Fibroblast of skin of right biceps (primary cell): ENCODE measurements at places on chromosomes 11 and 22.

- DNase-seq = no peak
These were observed 25.9 kb downstream of the GRAP2 start for GRCh38 chr22:39926753-39927152.

GRCh38 chr11:68651208-68651984 is 32.9 kb upstream of the GAL start:
- DNase-seq = peak; percentile 11

- no peak for DNase-seq
These were observed 15.0 kb downstream of the SYT13 start for GRCh38 chr11:45270946-45271716.

DNA sequence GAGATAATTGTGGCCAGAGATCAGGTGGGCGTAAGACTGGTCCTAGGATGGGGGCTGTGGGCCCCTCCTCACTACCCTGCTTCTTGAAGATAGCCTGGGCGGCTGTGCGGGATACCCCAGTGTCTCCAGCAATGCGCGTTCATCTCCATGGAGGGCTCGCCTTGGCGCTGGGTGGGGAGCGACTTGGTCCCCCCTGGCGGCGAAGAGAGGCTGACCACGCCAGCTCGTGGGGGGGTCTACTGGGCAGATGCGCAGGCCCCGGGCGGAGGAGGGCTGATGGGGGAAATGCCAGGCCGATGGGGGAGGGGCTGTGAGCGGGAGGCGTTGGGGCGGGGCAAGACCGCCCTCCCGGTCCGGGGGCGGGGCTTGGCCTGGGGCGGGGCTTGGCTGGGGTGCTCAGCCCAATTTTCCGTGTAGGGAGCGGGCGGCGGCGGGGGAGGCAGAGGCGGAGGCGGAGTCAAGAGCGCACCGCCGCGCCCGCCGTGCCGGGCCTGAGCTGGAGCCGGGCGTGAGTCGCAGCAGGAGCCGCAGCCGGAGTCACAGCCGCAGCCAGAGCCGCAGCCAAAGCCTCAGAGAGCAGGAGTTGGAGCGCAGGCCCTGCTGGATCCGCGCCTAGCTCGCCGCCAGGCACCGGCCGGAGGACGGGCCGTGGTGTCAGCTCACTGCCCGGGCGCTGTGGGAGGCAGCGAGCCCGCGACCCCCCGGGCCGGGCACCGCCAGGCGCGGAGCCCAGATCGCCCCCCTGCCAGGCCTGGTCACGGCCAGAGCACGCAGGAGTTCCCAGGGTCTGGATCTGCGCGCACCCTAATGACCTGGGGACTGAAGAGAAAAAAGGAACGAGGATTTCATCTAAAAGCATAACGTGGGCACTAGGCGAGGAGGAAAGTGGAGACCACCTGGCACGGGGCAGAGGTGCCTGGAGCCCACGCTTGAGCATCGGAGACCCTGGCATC is at the start of gene SLC35E4:
TSS of gene SLC35E4 (plus strand) at position 509 of the 953 bp plus-strand sequence. CDS start 670 bp downstream, outside the sequence.
- DNase-seq = peak; percentile 92

DNA sequence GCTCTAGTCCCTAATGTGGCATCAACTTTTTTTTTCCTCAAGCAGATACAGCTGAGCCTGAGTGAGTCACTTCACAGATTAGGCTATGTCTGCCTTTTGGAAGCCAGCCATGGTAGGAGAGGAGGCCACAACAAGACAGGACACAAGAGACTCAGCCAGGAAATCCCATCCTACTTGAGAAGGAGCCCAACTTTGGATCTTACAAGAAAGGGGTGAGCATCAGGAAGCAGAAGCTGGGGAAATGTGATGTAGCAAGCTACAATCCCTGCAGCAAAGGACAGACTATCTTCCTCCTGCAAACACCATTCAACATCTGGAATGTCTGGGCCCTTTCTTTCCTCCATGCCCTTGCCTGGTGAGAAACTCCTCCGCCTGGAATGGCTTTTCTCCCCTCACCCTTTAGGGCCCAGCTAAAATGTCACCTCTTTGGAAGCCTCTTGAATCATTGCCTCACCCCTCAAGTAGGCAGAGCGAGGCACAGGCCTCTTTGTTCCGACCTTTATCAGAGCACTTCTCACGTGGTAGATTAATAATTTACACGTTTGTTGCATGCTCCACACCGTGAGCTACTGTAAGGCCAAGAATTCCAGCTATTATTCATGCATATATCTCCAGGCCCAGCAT is 156.4 kb upstream of the PITPNB start:
- DNase-seq = peak; percentile 93

DNA sequence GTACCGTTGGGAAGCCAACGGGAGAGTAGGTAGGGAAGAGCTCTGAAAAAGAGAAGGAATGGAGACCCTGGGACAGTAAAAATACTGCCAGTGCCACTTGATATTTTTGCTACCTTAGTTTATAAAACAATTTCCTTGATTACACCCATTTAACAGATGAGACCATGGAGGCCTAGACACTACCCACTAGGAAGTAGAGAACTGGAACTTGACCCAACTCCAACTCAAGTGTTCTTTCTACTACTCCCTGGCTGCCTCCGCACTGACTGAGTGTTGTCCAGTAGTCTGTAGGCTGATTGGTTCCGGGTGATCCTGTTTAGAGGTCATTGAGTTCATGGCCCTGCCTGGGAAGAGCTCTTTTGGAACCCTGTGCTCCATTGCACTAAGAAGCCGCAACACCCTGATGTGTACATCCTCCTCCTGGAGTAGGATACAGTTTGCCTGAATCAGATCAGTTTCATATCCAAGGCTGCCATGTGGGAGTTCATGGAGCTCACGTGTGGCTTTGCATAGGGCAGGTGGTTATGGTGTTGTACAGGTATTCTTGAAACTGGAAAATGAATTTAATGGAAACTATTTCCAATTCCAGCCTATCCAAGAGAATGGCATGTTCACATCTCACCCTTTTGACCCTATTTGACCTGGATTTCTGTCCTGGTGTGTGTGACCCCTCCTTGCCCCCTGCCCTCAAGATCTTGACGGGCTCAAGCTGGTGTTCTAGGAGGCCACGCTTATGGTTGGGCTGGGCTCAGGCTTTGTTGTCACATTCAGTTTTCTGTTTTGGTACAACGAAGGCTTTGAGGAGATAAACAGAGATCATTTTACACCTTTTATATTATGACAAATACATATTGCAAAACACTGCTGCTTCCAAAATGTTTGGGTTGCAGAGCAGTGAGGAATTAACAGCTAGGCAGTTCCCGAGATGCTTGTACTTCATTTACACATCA is 102.2 kb upstream of the NNMT start:
- DNase-seq = no peak

GRCh38 chr11:75872887-75873416 is 57.9 kb downstream of the UVRAG start:
- no peak for DNase-seq

- no peak for DNase-seq
These were observed 296.0 kb upstream of the NARS2 start for GRCh38 chr11:78870655-78871054.

- DNase-seq = no peak
These were observed 68.6 kb downstream of the LDLRAD3 start for GRCh38 chr11:36012455-36012854.

DNA sequence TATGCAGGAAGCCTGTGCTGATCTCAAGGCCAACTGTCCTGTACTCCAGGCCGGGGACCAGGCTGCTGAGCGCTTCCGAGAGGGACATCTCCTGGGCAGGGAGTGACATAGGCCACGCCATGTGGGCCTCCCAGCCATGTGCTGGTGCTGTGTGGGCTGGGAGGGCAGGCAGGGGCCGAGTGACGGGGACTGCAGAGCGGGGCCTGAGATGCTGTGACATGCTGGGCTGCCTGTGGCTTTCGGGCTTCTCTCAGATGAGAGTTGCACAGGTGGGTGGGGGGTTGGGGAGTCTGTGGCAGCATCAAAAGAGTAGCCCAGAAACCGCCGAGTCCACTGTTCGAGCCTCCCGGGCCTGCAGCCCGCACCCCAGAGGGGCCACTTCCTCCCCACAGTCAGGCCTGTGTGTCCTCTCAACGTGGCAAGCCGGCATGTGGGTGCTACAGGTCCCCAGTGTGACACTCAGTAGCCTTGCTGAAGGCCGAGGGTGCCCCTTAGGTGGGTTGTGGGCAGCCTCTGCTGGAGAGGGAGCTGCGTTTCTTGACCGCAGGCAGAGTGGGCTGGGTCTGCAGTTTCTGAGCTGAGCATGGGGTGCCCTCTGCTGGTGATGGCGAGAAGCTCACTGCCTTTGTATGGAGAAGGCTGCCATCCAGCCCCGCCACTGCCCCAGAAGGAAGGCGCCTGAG is 101.2 kb downstream of the BCR start:
- DNase-seq = peak; percentile 63

GRCh38 chr11:94681140-94681539 is 87.0 kb upstream of the AMOTL1 start:
- DNase-seq = no peak

DNA sequence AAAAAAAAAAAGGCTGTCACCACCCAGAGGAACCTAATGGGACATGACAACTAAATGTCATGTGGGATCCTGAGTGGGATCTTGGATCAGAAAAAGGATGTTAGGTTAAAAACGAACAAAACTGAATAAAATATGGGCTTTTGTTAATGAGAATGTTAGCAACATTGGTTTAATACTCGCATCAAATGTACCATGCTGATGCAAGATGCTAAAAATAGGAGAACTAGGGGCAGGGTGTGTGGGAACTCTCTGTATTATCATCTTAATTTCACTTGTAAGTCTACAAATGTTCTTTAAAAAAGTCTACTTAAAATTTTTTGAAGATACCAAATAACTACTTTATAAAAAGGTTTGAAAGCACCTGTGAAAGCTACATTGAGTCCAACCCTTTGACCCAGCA is 88.8 kb upstream of the PRR5 start:
- DNase-seq = no peak

- peak; percentile 95 for DNase-seq
These were observed 10.9 kb upstream of the MFNG start for GRCh38 chr22:37497062-37497599.

DNA sequence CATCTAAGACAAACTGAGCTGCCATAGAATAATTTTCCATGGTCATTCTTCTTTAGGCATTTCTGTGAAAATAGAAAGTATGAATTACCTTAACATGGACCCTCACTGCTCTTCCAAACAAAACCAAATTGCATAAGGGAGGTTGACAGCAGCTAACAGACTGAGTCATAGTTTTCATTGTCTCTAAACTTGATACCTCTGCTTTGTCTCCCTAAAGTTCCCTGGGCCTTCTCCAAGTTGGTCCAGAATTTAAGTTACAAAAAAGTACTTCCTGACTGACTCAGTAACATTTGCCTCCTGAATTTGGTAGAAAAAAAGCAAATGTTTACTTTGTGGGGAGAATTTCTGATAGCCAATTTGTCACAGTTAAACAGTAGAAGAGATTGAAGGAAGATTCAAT is 3.0 kb downstream of the OR8D1 start:
- peak; percentile 4 for DNase-seq

DNA sequence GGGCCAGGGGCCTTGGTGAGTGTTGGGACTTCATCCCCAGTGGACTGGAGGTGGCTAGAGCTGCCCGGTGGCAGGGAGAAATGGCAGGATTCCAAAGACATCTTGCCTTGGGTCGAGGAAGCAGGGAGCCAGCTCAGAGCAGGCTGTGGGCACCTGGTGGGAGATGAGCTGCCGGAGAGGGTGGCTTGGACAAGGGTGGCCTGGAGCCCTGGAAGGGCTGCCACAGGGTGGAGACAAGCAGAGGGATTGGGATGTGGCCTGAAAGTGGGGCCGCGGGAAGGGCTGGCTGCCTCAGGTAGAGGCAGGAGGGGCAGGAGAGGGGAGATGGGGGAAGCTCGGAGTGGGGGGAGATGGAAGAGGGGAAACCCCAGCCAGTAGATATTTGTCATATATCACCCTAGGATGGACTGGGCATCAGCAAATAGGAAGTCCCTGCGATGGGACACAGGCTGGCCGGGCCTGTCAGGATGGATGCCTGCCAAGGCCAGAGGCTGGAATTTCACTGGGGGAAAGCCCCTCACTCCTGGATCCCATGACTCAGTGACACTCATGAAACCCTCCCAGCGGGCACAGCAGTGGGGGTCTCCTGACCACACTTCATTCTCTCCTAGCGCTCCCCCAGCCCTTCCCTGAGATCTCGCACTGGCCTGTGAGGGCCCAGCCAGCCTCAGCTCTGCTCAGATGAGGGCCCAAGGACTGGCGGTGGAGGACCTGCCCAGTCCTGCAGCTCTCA is 72.0 kb upstream of the SHISAL1 start:
- no peak for DNase-seq

DNA sequence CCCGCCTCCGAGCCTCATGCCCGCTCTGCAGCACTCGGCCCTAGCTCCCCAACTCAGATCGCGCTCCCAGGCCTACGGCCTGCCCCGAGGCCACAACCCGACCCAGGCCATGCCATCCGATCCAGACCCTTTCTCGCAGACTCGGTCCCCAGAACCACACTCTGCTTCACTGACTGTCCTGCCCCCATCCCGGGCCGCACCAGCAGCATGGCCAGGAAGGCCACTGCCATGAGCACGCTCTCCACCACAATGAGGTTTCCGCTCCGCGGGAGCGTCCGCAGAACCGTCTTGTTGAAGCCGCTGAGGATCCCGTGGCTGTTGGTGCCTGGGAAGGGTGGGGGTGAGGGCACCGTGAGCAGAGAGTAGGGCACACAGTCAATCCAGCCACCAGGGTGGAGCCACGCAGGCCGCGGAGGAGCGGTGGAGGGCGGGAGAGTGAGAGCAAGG is 6.4 kb downstream of the UNC93B1 start:
- DNase-seq = no peak

GRCh38 chr11:12066056-12066798 is 44.2 kb upstream of the MICAL2 start:
- DNase-seq = peak; percentile 96

GRCh38 chr22:30015229-30015797 is 65.0 kb upstream of the HORMAD2 start:
- no peak for DNase-seq

- DNase-seq = no peak
These were observed 346.6 kb upstream of the NCAM1 start for GRCh38 chr11:112614605-112615004.

- no peak for DNase-seq
These were observed 90.5 kb upstream of the ARHGAP32 start for GRCh38 chr11:129282634-129283033.

GRCh38 chr11:134245434-134245833 is 7.7 kb downstream of the THYN1 start:
- no peak for DNase-seq

- no peak for DNase-seq
These were observed 159.7 kb downstream of the DBX1 start for GRCh38 chr11:20000351-20001134.

DNA sequence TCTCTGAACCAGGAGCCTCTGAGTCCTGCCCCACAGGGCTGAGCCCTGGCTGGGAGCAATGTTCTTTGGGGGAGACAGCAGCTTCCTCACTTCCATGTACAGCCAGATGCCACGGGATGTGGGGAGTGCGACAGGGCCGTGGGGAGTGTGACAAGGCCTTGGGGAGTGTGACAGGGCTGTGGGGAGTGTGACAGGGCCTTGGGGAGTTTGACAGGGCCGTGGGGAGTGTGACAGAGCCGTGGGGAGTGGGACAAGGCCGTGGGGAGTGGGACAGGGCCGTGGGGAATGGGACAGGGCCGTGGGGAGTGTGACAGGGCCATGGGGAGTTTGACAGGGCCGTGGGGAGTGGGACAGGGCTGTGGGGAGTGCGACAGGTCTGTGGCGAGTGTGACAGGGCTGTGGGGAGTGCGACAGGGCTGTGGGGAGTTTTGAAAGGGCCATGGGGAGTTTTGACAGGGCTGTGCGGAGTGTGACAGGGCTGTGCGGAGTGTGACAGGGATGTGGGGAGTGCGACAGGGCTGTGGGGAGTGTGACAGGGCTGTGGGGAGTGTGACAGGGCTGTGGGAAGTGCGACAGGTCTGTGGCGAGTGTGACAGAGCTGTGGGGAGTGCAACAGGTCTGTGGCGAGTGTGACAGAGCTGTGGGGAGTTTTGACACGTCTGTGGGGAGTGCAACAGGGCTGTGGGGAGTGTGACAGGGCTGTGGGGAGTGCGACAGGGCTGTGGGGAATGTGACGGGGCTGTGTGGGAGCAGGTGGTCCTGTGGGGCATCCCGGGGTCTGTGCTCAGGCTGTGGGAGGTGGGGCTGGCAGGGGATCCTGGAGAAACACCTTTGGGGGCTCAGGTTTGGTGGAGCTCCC is 6.6 kb upstream of the KRTAP5-6 start:
- DNase-seq = no peak
